ENCODE measurements at places on chromosomes 2 and 18.

DNA sequence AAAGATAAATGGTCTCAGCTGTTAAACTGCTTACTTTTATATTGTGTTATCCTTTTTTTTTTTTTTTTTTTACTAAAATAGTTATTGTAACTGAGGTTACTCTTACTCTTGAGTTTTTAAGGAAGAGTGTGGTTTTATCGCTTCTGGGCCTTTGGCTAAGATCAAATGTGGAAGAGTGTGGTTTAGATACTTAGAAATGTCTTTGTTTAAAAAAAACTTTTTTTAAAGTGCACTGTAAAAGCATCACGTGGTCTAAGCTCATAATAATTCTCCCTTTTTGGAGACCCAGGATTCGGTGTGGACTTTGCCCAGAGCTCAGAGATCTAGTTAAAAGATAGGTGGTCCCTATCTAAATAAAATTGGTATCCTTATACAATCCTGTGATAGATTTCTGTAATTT is 11.9 kb upstream of the OXER1 start:
- DNase-seq = no peak

DNA sequence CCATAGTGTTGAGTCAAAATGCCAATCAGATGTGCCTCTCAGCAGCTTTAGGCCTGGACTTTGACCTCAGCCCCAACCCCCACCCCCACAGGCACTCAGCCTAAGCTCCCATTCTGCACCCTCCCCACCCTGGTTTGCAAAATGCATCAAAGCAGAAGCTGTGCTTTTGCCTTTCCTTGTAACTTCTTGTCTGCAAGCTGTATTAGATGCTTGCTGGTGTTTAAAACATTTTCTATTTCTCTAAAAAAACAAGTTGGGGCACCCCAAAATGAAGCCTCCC is 26.6 kb upstream of the STEAP3 start:
- DNase-seq = no peak

DNA sequence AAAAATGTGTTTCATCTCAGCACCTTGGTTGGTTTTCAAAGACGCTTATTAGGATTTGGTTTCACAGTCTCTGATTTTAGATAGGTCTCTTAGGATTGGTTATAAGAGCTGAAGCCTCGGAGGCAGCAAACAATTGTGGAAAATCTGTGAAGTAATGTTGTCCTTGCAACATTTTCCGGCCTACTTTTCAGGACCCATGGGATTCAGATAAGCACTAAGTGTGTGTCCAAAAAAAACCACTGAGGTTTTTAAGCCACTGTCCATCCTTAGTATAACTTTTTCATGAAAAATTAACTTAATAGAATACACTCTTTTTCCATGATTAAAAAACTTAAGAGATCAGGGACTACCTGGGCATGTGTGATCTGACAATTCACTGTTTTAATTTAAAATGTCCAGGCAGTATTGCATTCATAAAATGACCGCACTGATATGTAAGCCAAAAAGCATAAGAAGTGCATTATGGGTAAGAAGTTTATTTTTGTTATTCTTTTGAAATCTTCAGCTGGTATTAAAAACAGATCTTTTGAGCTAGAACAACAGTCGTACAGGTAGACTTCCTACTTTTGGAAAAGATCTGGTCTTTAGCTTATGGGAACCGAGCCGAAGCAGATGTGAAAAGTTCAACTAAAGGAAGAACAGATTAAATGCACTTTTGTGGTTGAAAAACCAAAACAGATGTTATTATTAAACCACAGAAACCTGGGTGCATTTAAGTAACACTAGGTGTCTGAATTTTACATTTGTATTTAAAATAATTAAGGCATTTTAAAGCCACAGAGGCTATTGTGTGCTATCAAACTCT is 479.4 kb upstream of the ZEB2 start:
- no peak for DNase-seq

- DNase-seq = no peak
These were observed 27.9 kb upstream of the CDCA7 start for GRCh38 chr2:173326806-173327205.

DNA sequence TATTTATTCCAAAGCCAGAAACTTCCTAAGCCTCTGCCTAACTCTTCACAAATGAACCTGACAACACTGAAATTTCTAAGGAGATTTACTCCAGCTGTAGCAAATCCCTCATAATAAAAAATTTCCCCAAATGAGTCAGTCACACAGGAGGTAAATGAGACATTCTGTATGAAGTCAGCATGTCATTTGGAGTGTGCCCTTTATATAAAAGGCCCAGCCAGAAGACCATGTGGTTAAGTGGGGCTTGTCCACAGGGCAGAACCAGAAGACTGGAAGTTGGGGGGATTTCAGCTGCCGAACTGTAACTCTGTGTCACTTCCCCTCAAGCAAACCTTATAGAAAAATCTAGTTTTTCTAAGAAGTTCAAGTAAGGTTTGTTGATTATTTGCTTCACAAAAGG is 30.2 kb downstream of the NRP2 start:
- DNase-seq = no peak

- no peak for DNase-seq
These were observed 72.8 kb upstream of the YPEL5 start for GRCh38 chr2:30074023-30074422.

GRCh38 chr2:10584242-10584753 is 105.5 kb downstream of the NOL10 start:
- no peak for DNase-seq

GRCh38 chr18:24060644-24061043 is 46.1 kb downstream of the TTC39C start:
- no peak for DNase-seq

DNA sequence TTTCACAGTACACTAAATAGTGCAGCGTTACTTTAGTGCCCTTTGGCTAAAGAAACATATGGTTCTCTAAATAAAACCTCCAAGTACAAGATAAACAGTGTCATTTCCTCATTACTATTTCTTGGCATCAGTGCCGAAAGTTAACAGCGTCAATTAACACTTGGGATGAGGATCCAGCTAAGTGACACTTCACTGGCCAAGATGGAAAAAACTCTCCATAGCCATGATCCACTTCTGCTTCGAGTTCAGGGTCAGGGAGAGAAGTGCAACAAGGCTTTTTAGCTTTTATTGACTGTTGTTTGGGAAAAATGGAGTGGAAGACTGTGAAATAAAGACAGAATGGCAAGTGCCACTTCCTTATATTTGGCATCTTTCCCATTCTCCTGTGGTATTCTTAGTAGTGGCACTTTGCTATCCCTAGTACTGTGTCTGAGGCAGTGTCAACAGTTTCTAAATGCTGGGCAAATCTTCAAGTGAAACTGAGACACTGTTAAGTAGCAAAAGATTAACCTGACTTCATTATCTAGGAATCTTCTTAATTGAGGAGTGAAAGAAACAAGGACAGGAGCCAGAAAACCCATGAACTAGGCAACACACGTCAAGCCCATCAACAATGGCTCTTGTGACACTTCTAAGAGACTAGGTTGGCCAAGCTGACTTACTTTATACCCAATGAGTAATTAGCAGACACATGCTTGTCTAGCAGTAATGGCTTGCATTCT is 222.5 kb upstream of the SESTD1 start:
- DNase-seq = no peak

- DNase-seq = no peak
These were observed 110.2 kb upstream of the UNC80 start for GRCh38 chr2:209661286-209661894.

DNA sequence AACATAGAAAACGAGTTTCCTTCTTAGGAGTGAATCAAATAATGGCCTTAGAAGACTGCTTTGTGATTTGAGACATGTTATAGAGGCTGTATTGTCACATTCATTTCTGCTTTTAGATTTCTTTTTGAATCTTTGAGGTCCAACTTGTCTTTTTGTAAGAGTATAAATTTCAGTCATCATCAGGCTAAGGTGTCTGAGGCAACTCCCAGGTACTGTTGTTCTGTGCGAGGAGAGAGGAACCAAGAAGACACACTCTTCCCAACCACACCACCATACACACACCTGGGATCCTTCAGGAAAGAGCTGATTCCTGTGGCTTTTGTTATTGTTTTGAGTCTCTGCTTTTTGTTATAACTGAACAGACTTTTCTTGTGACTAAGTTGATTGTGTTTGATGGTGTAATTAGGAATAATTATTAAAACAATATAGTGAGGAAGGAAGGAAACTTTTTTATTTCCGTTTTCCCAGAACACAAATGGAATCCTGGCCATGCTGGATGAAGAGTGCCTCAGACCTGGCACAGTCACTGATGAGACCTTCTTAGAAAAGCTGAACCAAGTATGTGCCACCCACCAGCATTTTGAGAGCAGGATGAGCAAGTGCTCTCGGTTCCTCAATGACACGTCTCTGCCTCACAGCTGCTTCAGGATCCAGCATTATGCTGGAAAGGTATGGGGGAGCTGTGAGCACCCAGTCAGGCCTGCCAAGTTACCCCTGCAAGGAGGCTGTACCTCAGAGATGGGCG is 140.4 kb downstream of the MYO1B start:
- no peak for DNase-seq

DNA sequence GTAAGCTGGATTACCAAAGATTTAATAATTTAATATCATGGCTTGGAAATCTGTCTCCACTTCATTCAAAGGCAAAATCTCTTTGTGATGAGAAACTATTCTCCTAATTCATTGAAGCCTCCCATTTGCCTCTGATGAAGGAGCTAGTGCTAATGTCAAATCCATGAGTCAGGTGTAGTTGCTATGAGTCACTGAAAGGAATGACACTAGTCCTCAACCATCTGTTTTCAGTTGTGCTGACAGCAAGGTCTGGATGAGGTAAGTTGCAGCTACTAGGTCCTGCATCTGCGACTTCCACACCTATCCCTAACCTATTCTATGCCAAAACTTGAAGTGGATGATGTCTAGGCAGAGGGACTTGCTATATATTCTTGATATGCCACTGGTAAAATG is 324.0 kb upstream of the UBE2E3 start:
- DNase-seq = no peak

- DNase-seq = no peak
These were observed 26.9 kb downstream of the MEMO1 start for GRCh38 chr2:31983762-31984467.

DNA sequence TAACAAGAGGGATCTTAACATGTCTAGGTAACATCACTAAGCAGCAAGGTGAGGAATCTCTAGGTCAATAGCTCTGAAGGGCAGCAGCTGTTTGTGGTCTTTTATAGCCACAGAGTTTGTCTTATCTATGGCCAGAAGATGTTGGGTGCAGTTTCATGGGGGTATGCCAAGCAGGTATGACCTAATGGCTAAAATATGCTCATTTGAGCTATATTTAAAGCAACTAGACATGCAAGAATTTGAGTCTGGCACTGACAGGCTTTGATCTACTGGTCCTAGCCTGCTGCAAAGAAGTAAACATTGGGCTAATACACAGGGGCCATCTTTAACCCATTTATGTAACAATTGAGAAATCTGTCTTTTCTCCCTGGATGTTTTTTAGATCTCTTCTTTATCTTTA is 13.9 kb upstream of the UGP2 start:
- no peak for DNase-seq

- no peak for DNase-seq
These were observed 628.6 kb downstream of the CCDC85A start for GRCh38 chr2:56812432-56812831.

- no peak for DNase-seq
These were observed 11.7 kb downstream of the PHOSPHO2 start for GRCh38 chr2:169705927-169706326.

DNA sequence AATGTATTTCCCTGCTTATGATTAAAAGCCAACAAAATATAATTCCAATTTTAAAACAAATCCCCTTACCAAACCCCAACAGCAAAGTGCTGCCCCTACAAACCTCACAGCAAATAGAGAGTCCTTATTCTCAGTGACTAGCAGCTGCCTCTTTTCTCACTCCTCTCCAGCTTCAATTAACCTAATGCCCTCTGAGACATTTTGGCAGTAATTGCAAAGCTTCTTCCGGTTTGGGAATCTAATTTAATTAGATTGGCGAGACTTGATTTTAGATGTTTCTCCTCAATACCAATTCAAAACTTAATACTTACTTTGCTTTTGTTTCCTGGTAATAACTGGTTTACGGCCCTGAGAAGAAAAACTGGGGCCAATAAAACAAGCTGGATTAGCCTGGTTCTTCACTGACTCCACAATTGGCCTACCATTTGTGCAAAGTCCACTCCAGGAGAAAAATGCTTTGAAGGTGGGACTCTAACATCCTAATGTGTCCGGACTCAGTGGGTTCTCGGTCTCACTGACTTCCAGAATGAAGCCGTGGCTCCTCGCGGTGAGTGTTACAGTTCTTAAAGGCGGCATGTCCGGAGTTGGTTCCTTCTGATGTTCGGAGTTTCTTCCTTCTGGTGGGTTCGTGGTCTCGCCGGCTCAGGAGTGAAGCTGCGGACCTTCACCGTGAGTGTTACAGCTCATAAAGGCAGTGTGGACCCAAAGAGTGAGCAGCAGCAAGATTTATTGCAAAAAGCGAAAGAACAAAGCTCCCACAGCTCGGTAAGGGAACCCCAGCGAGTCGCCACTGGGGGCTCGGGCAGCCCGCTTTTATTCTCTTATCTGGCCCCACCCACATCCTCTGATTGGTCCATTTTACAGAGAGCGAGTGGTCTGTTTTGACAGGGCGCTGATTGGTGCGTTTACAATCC is 52.8 kb downstream of the SLC35F5 start:
- DNase-seq = no peak

DNA sequence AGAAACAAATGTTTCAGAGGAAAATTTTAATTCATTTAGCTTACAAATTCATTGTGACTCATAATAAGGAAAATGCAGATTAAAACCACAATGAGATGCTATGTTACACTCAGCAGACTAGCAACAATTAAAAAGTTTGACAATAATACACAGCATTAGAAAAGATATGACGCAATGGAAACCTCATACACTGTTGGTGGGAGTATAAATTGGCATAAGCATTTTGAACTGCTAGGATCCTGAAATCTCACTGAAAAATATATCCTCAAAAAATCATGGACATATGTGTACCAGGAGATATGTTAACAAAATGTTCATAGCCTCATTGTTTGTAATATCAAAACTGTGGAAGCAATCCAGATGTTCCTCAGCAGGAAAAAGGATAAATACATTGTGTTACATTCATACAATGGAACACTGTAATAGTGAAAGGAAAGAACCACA is 13.7 kb downstream of the CALCRL start:
- no peak for DNase-seq

DNA sequence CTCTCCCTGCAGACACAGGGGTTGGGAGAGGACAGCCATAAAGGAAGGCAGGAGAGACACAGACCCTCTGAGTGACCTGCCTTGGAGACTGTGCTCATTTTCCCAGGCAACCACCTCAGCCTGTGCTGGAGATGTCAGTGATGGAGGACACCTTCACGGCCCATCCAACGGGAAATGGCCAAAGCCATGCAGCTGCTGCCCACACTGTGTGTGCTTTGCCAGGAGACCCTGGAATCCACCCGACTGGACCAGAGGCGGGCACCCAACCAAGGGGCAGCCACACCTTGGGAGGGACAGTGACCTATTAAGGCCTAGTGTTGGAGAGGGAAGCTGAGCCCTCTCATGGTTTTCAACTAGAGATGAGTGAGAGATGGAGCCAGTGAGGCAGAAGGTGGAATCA is 192.5 kb downstream of the SMAD2 start:
- no peak for DNase-seq
